ENCODE measurements at places on chromosomes 7 and 10.

- no peak for DNase-seq
Observed at GRCh38 chr7:55309040-55309991, 55.8 kb upstream of the LANCL2 start.

GRCh38 chr10:62000037-62000603 is 98.6 kb downstream of the ARID5B start:
- no peak for DNase-seq

DNA sequence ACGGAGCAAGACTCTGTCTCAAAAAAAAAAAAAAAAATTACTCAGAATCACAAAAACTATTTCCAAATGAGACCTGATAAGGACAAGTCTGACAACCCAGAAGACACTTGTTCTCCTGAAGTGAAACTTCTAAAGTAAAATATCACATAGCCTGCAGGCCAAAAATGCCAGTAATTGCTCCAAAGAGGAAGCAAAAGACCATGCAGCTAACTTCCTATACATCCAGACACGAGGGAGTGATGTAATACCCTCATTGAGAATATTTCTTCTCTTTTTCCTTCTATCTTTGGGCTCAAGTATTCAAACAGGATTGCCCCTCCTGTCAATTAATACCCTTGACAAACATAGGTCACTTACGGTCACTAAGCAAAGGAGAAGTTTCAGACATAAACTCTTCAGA is 31.2 kb downstream of the ARMH3 start:
- no peak for DNase-seq

GRCh38 chr7:150326657-150327268 is 3.4 kb upstream of the ACTR3C start:
- no peak for DNase-seq

DNA sequence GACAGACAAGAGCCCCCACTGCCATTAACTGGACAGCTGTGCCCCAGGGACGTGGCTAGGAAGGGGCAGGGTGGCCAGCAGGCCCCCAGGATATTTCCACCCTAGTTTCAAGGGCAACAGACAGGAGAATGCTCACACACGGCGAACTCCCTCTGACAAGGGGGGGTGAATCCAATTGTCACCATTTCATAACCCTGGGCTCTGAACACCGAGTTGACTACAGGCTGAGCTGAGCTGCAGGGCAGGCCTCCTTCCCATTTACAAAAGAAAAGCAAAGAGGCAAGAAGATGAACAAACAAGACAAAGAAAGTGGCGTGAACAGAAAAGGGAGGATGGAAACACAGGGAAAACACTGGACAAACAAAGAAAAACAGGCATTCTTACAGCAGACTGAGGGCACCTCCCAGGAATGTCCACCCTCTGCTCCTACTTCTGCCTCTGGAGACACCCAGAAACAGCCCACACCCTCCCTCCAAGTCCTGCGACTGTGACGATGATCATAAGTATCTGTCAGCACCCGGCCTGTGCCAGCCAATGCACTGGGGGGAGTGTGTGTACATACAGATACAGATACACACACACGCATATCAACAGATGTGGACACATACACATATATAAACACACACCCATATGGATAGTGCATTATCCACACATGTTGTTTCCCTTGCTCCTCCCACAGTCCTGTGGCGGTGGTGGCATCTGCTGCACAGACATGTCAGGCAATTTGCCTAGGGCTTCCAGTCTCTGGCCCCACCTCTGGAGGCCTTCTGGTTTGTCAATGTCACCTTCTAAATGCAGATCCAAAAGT is 66.2 kb downstream of the FAM53B start:
- DNase-seq: no peak

GRCh38 chr10:109450702-109451101 is 472.6 kb downstream of the XPNPEP1 start:
- DNase-seq: no peak
